ENCODE measurements at places on chromosomes 11 and 22.

- no peak for DNase-seq
Observed at GRCh38 chr11:33742249-33742851, 6.1 kb upstream of the CD59 start.

DNA sequence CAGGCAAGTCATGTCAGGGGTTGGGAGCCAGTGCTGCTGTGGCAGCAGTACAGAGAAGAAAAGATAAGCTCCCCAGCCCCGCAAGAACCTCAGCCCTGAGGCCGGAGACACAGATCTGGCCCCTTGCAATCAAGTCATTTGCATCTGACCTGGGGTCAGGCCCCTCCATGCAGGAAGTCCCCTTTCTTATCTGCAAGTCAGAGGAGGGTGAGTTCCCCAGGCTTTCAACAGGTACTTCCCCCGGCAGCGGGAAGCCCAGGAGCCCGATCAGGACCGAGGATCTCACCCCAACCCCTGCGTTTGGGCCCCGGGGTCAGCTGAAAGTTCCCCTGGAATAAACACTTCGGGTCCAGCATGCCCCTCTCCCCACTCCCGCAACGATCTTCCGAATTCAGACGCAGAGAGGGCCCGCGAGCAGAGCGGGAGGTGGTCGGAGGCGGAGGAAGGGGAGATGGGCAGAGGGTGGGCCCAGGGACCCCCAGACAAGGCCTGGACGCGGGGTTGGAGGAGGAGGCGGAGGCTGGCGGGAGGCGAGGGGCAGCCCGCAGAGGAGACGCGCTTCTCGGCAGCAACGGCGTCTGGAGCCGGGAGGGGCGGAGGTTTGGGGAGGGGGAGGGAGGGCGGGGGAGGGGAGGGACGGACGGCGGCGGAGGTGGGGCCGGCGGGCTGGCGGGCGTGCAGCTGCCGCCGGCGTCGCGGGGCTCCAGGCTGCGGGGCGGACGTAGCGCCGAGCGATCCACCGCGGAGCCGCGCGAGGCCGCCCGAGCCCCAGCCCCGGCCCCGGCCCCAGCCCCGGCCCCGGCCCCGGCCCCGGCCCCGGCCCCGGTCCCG, at the start of gene TSPAN18:
Gene TSPAN18, plus strand, starts transcription at position 680 of the 831 bp plus-strand sequence. CDS start 179,455 bp downstream, outside the sequence.
- no peak for DNase-seq

DNA sequence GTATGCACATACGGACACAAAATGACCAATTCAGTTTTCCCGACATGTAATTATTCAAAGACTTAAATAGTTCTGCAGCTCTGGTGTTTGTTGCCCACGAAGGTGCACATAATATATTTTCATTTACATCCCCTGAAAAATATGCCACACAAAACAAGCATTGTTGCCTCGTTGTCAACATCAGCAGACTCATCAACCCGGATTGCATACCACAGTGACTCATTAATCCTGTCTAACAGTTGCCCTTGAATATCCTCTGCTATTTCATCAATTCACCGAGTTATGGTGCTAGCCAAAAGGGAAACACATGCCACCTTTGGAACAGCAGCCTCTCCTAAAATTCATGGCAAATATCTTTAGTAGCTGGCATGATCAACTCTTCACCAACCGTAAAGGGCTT, 582.2 kb downstream of the LRRC4C start:
- DNase-seq, result no peak

GRCh38 chr11:121418625-121419114, 33.4 kb upstream of the SORL1 start:
- no peak for DNase-seq

- no peak for DNase-seq
Observed at GRCh38 chr22:27372969-27373670, 428.4 kb downstream of the MN1 start.

- DNase-seq, result no peak
Observed at GRCh38 chr11:14251754-14252153, 107.2 kb downstream of the RRAS2 start.
